Hippocampal formation (tissue), 2 donors: ENCODE measurements at places on chromosomes 3 and 15.

GRCh38 chr3:7950890-7951289, 550.7 kb upstream of the LMCD1 start:
- no peak for DNase-seq

DNA sequence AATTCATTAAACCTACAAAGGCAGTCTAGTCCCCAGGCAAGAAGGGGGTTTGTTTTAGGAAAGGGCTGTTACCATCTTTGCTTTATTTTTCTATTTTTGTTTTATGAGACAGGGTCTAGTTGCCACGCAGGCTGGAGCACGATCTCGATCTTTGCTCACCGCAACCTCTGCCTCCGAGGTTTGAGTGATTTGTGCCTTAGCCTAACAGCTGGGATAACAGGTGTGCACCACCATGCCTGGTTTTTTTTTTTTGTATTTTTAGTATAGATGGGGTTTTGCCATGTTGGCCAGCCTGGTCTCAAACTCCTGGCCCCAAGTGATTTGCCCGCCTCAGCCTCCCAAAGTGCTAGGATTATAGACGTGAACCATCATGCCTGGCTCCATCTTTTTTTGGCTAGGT, 4.9 kb downstream of the HIGD1A start:
- DNase-seq: no peak

DNA sequence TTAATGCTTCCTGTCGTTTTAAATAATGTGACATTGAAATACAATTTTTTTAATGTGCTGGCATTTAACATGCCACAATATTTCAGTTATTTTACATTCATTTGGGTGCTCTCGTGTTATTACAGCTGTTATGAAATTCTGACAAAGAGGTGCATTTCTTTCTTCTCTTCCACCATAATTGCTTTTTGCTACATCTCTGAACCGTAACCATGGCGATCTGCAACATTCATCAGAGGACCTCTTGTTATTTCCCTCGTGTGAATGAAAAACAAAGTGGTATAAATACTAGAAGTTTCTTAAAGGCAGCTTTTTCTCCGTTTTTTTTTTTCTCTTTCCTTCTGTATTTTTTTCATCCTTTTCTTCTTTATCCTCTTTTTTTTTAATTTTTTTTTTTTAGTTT, 316.4 kb downstream of the MCTP2 start:
- DNase-seq: no peak

DNA sequence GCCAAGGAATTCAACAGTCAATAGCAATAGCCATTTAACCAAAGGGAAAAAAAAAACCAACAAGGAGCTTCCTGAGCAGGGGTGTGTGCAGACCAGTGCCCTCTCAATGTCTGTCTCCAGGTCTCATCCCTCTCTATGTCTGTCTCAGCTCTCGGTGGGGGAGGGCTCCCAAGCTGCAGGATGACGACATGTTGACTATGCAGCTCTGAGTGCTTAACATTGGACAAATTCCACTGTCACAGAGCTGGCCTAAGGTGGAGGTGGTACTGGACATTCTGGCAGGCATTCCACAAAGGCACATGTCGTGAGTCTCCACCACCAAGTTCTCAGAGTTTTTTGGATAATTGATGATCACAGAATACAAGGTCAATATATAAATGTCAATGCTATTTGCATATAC, 2.0 kb upstream of the CAPN7 start:
- no peak for DNase-seq

DNA sequence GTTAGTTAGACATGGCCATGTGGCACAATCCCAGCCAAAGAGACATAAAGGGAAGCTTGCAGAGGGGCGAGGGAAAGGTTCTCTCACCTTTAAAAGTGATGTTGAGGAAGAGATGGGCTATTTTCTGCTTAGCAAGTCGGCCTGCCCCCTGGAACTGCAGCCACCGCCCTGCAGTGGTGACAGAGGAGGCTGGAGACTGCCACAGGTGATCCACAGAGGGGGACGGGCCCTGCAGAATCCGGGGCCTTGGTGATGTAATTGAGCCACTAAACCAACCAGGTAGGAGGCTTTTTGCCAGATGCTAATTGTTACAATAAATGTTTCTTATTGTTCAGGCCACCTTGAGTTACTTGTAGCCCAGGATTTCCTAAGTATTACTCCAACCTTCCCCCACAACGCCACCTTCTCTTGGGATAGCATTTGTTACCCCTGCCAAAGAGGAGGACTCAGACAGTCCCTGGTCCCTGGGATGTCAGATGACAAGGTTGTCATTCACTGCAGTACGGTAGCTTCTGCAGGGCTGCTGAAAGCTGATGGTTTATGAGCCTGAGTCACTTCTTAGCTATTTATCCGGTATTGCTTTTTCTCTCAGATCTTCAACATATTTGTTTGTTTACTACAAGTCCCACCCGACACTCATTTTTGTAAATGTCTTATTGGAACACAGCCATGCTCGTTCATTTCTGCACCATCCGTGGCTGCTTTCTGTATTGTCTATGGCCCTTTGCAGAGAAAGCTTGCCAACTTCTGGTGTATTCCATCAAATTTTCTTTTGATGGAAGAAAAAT, 63.3 kb upstream of the SEC61A1 start:
- no peak for DNase-seq

GRCh38 chr15:48963524-48964113, at the start of gene SHC4:
Gene SHC4, minus strand, starts transcription at chr15:48963919. Its CDS starts 904 bp downstream, at chr15:48963015.
- DNase-seq: peak; percentile 66

DNA sequence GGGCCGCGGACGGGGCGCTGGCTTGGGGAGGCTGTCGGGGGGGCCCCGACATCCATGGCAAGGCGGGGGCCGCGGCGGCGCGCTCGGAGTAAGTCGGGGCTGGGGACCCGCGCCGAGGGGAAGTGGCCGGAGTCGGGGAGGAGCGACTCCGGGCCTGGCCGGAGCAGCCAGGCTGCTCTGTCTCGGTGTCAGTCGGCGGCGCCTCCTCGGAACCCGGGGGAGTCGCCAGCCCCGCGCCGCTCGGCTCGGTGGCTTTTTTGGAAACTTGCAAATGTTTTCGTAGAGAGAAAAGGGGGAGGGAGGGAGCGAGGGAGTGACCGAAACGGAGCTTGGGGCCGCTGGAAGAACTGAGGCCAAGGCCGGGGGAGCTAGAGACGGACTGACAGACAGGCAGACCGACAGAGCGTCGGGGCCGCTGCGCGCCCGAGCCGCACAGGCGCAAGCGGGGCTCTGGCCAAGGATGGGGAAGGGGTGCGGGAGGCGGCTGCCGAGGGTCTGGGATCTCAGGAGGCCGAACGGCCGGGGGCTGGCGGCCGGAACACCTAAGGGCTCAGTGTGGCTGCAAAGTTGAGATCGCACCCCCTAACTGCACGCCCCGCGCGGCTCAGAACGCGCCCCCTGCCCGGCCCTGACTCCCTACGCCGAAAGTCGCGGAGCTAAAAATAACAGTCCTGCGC, 5.0 kb downstream of the PTH1R start:
- DNase-seq: no peak
